ENCODE measurements at places on chromosomes 6 and 20. TPM values are rescaled to one million over a fixed set of nuclear protein-coding genes. Genes with fewer than 3 reads are reported as not detected.

The MAN1A1 gene
- 19.0 TPM for total RNA-seq

The NFATC2 gene
- 2.4 TPM for total RNA-seq

DNA sequence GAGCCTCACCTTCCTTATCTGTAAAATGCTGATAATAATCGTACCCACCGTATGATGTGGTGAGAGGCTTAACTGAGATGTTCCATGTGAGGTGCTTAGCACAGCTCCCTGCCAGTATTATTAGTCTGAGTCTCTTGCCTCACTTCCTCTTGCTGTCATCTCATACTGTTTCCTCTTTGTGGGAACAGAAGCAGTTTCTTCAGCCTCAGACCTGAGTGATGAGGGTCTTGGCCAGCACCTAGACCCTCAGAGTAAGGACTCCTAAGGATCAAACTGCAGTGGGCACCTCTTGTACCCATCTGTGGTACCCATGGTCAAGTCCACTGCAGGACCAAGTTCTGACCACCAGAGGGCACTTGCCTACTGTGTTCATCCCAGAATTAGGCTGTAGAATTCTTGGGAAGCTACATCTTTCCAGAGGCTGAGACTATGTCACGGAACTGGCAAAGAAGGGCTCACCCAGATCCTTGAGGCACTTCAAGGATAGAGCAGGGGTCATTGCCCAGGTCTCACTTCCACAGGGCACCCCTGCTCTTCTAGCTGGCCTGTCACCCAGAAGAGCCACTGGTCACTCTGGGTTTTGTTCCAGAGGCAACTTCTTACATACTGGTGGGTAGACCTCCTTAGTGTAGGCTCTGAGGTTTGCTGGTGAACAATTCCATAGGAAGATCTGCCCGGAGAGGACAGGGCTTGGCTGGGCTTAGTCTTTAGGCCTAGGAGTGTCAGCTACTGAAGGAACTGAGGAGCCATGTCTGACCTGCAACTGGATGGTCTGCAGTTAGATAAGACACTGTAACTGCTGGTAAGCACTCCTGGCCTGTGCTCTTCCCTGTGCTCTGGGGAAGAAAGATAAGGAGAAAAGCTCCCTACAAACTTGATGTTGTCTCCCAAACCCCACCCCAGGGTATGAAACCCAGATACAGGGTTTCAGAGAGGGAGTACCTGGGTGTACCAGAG lies 20.6 kb upstream of the SGK2 start:
- peak; percentile 17 for DNase-seq
- no peak overlapping the region for H3K4me3 ChIP-seq
- no peaks in the 10 kb centered on the region for H3K36me3 ChIP-seq
- H3K27me3 ChIP-seq = no peaks in the 10 kb centered on the region
- H3K4me1 ChIP-seq = no peaks in the 10 kb centered on the region
- H3K27ac ChIP-seq = no peak overlapping the region

DNA sequence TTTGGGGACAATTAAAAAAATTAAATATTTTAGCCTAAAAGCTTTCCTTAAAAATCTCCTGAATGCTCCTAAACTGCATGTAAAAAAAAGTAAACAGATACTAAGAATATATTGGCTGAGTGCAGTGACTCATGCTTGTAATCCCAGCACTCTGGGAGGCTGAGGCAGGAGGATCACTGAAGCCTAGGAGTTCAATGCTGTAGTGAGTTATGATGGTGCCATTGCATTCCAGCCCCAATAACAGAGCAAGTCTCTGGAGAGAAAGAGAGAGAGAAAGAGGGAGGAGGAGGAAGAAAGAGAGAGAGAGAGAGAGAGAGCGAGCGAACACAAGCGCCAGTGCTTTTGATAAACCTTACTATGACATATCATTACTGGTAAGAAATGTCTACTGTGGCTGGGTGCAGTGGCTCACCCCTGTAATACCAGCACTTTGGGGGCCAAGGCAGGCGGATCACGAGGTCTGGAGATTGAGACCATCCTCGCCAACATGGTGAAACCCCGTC lies 58.8 kb downstream of the FKBP5 start:
- peak overlapping the region; percentile 51 for H3K27ac ChIP-seq
- H3K4me1 ChIP-seq = peaks cover 30% of the 10 kb centered on the region
- H3K27me3 ChIP-seq = no peaks in the 10 kb centered on the region
- H3K4me3 ChIP-seq = no peak overlapping the region

DNA sequence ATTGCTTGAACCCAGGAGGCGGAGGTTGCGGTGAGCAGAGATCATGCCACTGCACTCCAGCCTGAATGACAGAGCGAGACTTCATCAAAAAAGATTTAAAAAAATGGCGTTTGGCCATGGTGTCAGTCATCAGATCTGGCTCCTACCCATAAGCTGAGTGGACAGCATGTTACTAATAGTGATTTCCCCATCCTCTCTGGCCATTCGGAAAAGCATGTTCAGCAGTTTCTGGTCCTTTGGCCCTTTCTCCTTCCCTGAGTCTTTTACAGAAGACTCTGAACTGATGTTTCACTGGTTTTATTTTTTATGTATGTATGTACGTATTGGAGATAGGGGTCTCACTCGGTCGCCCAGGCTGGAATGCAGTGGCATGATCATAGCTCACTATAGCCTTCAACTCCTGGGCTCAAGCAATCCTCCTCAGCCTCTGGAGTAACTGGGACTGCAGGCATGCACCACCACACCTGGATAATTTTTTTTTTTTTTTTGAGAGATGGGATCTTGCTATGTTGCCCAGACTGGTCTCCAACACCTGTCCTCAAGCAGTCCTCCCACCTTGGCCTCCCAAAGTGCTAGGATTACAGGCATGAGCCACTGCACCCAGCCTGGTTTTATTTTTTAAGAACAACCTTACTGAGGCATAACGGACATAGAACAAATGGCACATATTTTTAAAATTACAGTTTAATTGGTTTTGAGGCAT lies 84.2 kb upstream of the CNKSR3 start:
- H3K4me3 ChIP-seq = no peak overlapping the region
- no peaks in the 10 kb centered on the region for H3K36me3 ChIP-seq
- DNase-seq = no peak

DNA sequence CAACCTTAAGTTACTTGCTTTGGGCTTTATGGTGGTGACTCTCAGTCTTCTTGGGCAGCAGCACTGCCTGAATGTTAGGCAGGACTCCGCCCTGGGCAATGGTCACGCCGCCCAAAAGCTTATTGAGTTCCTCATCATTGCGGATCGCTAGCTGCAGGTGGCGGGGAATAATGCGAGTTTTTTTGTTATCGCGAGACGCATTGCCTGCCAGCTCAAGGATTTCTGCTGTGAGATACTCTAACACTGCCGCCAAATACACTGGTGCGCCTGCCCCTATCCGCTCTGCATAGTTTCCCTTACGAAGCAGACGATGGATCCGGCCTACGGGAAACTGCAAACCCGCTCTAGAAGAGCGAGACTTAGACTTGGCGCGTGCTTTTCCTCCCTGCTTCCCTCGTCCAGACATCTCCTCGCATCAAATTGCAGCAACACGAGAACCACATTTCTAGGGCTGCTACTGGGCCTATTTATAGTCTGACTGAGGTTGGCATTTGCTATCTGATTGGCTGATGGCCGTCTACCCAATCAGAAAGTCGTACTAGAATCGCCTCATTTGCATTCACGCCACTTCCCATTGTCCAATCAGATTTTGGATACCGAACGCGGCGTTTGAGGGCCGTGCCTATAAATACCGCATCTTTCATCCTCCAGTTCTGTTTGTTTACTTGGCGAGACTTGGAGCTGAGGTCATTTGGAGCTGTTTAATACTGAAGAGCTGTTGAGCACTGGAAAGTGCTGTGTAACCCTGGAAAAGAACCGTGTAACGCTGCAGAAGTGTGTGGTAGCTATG lies 28.2 kb upstream of the SLC17A4 start:
- H3K27ac ChIP-seq = no peak overlapping the region
- no peaks in the 10 kb centered on the region for H3K36me3 ChIP-seq
- H3K4me1 ChIP-seq = no peaks in the 10 kb centered on the region

DNA sequence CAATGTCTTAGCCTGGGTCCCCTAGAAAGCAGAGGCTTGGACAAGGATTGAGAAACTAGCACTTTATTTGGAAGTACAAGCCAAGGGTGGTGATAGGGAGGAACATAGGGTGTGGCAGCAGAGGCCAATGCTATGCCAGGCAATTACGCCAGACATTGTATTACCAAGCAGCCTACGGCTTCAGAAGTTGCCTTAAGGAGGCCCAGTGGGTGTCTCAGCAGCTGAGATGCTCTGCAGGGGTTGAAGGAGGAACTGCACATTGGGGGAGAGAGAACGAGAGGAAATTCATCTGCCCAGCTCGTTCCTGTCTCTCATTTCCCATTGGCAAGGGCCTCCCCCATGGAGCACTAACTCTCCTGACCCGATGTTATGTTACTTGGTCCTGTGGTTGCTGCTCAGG lies 859 bp downstream of the C20orf202 start:
- no peak for DNase-seq
- no peaks in the 10 kb centered on the region for H3K4me1 ChIP-seq
- H3K27me3 ChIP-seq = no peaks in the 10 kb centered on the region
- H3K27ac ChIP-seq = peak overlapping the region; percentile 45
- H3K4me3 ChIP-seq = no peak overlapping the region

DNA sequence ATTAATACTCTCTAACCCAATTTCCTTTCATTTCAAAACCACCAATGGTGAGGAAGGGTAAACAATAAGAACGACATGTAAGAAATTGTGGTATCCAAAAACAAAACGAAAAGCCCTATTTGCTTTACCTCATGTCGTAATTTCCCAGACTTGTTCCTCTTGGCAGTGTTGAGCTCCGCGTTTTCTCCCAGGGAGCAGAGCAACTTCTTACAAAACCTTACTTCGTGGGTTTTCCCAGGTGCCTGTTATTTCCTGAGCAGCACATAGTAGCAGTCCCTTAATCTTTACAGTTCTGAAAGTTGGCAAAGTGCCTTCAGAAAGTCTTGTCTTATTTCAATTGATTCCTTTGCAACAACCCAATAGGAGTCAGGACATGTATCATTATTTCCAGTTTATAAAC lies 207.9 kb upstream of the MARCKS start:
- H3K36me3 ChIP-seq = no peaks in the 10 kb centered on the region
- H3K4me1 ChIP-seq = peaks cover 3% of the 10 kb centered on the region
- H3K27ac ChIP-seq = no peak overlapping the region

DNA sequence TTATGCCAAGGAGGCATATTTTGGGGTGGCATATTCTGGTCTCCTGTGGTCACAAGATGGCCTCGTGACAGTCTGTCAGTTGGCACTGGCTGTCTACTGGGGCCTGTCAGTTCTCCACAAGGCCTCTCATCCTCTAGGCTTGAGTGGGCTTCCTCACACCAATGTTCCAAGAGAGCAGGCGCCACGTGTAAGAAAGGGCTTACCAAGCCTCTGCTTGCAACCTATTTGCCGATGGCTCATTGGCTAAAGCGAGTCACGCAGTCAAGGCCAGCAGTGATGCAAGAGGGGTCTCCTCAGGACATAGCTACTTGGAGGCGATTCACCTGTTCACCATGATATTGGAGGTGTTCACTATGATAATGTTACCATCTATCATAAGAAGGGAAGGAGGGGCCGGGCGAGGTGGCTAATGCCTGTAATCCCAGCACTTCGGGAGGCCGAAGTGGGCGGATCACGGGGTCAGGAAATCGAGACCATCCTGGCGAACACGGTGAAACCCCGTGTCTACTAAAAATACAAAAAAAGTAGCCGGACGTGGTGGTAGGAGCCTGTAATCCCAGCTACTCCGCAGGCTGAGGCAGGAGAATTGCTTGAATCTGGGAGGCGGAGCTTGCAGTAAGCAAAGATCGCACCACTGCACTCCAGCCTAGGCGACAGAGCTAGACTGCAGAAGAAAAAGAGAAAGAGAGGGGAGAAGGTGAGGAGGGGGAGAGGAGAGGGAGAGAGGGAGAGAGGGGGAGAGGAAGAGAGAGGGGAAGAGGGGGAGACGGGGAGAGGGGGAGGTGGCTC lies 35.3 kb downstream of the C6orf52 start:
- H3K27me3 ChIP-seq = no peaks in the 10 kb centered on the region
- peaks cover 5% of the 10 kb centered on the region for H3K4me1 ChIP-seq
- no peak overlapping the region for H3K27ac ChIP-seq
- H3K4me3 ChIP-seq = no peak overlapping the region
- H3K36me3 ChIP-seq = no peaks in the 10 kb centered on the region

DNA sequence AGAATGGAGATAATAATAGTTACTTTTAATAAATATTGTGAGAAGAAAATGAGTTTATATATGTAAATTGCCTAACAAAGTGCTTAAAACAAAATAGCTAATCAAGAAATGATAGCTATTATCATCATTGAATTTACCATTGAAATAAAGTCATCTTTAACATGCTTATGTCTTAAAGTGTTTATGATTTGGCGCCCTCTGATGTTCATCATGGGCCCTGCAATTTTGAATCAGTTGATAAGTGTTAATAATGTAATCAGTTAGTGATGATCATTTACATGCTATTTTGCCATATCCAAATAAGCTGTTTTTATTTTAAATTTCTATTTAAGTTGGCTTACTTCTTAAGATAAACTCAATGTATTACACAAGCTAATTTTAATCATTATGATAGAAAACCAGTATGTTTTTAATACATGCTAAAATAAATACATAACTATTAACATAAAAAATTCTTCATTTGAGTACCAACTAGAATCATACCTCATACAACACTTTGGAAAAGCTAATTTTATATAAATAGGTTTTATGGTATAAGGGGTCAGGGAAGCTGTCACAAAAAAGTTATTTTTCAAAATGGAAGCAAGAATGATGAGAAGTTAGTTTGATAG lies 39.2 kb upstream of the TPD52L1 start:
- no peak overlapping the region for H3K27ac ChIP-seq
- no peaks in the 10 kb centered on the region for H3K4me1 ChIP-seq
- no peaks in the 10 kb centered on the region for H3K27me3 ChIP-seq
- H3K4me3 ChIP-seq = no peak overlapping the region
- DNase-seq = peak; percentile 41
- H3K36me3 ChIP-seq = no peaks in the 10 kb centered on the region

Measured in gastrocnemius medialis (tissue), 4 donors.